Mucosa of gallbladder (tissue), 1 donor: ENCODE measurements at places on chromosomes 6 and 20.

DNA sequence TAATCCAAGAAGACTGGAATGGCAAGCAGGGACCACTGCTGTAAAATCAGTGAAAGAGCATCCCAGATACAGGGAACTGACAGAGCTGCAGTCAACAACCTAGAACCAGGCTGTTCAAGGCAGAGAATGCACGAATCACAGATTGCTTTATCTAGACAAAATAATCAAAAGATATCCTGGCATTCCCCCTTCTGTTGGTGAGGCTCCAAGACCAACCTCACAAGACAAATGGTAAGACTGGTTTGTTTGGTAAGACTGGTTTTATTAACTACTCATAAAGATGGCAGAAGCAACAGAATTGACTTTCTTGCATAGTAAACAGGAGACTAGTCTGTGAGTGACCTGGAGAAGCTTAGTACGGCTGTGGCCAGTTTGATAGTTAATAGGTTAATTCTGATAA lies 88.8 kb upstream of the AHI1 start:
- no peak for DNase-seq

DNA sequence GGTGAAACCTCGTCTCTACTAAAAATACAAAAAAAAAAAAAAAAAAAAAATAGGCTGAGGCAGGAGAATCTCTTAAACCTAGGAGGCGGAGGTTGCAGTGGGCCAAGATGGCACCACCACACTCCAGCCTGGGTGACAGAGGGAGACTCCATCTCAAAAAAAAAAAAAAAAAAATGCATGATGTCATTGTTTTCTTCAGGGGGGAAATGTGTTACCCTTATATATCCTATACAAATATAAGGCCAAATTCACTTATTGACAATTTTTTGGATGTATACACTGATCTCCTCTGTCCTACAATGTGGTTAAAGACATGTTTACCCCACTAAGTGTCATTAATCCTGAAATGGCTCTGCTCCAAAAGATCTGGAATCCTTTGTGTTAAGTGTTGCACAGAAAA lies 73.1 kb downstream of the TPBG start:
- no peak for DNase-seq

DNA sequence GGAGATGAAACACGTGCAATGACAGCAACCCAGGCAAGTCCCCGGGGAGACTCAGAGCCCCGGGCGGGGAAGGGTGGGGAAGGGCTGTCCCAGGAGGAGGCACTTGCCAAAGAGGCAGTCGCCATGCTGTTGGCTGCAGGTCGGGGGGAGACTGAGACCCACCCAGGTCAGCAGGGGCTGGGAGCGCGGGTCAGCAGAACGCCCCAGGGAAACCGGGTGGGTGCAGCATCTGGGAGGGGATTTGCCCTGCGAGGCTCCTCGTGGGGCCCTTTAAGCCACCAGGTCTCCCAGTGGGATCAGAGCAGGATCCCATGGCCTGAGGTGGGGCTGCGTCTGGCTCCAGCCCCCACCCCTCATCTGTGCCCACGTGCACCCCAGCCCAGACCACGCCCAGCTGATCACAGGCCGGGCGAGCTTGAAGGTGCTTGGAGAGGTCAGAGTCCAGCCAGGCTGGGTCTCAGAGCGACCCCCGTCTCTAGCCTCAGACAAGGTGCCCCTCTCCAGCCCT lies 65.5 kb downstream of the YTHDF1 start:
- DNase-seq, result no peak

DNA sequence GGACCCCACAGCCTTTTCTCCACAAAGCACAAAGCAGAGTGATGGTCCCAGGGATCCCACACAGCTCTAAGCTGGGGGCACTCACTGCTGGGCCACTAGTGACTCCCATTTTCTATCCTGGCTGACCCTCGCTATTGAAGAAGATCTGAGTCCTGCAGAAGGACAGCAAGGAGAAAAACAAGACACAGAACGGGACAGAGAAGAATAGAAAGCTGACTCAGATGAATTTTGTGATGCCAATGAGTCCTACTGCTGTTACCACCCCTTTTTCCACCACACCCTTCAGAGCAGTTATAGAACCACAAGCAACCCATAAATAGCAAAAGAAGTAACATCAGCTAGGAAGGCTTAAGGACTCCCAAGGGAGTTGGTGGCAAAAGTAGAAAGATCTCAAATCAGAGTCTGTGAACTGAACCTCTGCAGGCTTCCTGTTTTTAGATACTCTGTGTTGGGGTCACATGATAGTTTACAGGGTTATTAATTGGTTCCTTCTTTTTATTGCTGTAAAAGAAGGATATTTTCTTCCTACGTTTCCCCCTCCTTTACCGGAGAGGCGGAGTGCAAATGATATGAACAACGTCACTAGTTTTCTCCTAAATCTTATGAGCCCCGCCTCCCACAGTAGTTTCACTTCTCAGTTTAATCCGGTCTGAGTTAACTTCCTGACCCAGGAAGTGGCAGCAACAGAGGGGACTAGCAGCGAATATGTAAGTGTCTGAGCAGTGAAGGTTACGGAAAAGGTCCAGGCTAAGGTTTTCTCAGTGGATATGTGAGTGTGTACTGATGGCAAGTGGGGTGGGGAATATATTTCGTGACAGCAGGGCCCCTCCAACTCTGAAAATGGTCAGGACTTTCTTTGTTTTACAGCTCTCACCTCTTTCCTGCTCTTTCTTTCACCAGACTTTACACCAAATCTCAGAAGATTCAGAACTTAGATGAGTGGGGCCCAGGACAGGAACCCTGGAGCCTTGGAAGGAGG lies at the start of gene TRIM38:
Gene TRIM38 (plus strand): TSS at position 654 of the 979 bp plus-strand sequence. CDS start 3,721 bp downstream, outside the sequence.
- peak; percentile 88 for DNase-seq
